ENCODE measurements at places on chromosomes 7 and 10.

DNA sequence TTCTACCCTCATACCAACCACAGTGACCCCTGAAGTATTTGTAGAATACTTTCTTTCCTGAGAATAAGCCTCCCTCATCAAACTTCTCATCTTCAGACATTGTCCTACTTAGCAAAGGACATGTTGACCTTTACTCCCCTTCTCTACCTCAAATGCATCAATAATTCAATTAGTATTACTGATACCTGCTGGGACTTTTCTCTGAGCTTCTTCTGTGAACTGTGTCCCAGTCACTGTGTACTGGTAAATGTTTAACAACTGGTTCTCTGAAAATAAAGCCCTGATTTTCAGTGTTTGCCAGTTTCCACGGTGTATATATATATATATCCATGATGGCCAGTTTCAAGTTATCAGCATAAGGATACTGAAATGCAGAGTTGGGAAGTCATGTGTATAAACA lies 12.2 kb downstream of the PANK1 start:
- no peak for DNase-seq

GRCh38 chr10:71829171-71829570 lies 21.9 kb downstream of the PSAP start:
- DNase-seq = no peak

- DNase-seq = no peak
Observed at GRCh38 chr7:115831371-115831770, 199.2 kb downstream of the TFEC start.

DNA sequence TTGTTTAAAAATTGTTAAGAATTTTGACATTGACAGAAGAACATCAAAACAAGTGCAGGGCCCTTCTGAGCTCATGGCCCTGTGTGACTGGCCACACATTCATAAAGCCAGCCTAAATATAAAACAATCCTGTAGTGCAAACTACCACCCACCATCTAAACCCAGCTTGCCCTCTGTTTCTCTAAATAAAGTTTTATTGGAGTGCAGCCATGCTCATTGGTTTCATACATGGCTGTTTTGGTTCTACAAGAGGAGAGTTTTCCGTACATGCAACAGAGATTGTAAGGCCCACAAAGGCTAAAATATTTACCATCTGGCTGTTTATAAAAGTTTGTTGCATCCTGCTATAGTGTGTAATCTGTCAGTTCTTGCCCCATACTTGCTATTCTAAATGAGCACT lies 54.6 kb upstream of the TRIM24 start:
- DNase-seq = no peak

DNA sequence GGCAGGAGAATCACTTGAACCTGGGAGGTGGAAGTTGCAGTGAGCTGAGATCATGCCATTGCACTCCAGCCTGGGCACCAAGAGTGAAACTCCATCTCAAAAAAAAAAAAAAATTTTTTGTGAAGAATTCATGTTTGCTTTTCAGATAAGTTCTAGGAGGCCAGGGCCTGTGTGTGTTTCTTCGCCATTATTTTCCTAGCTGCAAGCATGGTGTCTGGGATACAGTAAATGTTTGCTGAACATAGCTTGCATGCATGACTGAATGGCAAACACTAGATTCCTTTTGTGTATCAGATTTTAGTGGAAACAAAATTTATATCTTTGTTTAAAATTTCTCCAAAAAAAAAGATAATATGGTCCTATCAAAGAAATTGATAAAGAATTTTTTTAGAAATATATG lies 9.7 kb upstream of the MACC1 start:
- DNase-seq = no peak

DNA sequence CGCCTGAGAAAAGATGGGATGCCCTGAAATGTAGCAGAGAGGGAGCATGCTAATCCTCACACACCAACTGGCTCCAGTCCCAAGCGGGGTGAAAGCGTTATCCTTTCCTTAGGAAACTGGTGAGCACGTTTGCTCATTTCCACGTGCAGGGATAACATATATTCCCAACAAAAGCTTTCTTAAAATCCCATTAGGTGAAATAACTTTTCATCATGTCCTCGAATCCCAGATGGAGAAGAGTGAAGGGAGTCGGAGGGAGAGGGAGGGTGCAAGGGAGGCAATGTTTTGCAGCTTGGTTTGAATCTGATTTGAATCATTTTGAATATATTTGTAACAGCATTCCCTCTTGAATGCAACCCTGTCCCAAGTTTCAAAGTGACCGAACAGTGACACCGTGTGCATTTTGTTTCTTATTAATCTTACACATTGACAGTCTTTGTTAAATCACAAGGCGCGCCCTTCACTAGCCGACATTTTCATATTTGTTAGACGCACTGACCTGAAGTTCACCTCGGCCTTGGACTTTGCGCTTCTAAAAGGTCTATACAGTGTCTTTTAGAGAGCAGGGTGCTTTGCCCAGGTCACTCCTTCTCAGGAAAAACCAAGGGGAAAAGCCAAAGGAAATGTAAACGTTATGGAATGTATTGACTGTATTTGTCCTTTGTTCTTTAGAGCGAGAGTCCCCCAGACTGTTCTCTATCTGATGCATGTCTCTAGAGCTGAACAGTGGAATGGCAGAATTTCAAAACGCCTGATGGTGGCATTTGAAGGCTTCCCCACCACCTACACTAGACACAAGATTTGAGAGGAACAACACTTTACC lies 3.1 kb upstream of the HOXA4 start:
- DNase-seq = no peak

- DNase-seq = no peak
Observed at GRCh38 chr7:55438085-55438756, 73.1 kb downstream of the LANCL2 start.

DNA sequence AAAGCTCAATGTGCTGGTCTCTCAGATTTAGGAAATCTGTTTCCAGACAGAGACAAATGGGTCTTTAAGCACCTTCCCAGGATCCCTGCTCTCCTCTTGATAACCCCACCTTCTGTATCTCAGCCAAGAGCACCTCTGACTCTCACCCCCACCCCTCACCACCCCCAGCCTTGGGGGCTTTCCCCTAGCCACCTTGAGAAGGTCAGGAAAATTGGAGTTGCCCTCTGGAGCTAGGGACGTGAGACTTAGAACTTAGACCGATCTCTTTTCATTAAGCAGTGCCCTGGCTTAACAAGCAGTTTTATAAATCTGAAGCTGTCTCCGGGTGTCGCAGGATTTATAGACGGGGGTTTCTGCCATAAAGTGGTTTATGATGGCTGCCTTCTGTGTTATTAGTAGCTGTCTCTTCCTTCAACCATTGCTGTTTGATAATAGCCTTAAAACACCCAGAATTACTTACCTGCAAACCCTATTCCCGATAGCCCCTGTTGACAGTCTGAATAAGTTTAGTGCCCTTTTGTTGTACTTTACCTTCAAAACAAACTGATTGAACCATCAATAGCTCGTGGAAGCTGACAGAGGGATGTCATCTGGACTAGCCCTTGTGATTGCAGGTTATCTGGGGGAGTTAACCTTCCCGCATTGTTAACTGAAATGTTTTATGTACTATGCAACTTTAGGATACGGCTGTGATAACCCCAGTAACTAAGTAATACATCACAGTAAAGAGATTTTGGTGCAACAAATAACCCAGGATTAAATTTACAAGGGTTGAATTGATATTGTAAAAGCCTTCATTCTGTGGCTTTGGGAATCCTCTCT lies 621.5 kb downstream of the LRMDA start:
- no peak for DNase-seq

DNA sequence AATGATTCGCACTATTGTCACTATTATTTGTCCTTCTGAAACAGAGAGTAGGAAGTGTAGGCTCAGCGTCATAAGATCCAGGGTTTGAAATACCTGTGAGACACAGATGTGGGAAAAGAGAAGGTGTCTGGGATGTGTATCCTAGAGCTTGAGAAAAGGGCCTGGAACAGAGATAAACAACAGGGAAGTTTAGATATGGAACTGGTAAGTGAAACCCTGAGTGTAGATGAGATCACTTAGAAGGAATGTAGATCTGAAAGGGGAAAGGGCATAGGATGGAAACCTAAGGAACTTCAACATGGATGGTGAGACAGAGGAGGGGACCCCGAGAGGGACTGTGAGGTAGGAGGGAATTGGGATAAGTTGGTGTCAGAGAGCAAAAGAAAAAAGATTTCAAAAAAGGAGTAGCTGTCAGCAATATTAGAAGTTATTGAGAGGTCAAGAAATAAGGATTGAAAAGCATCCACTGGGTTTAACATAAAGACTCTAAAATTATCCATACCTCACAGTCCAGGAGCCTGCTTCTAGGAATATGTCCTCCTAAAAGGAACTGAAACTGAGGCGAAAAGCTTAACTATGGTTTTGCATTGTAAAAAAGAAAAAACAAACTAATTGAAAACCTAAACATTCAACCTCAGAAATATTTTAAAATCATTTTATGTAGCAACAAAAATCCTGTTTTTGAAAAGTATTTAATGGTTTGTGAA lies 119.2 kb upstream of the NPVF start:
- no peak for DNase-seq

GRCh38 chr10:4837551-4837950 lies 11.5 kb downstream of the AKR1E2 start:
- DNase-seq = no peak

- DNase-seq = no peak
Observed at GRCh38 chr7:157404845-157405481, 68.2 kb downstream of the DNAJB6 start.

GRCh38 chr10:43176271-43176670 lies 38.0 kb downstream of the CSGALNACT2 start:
- no peak for DNase-seq

- DNase-seq = peak; percentile 9
Observed at GRCh38 chr10:4514445-4515108, 311.4 kb upstream of the AKR1E2 start.

DNA sequence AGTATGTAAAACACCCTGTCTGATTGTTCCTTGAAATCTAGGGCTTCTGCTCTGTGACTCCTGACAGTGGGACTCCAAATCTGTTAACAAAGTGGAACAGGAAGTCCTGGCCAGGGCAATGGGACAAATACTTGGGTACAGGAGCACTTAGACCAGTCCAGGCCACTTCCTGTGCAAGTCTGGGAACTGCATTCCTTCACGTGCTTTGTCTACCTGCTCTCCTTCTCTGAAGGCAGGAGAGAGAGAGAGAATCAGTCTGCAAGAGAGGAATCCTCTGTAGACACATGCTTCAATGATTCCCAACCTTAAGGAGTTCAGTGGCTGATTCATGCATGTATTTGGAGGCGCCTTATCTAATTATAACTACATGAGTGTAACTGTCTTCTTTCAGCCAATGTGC lies 530.2 kb downstream of the GATA3 start:
- DNase-seq = no peak

GRCh38 chr10:104540181-104540580 lies 100.9 kb upstream of the SORCS3 start:
- DNase-seq = no peak

- no peak for DNase-seq
Observed at GRCh38 chr7:91519241-91520158, 255.3 kb downstream of the FZD1 start.

DNA sequence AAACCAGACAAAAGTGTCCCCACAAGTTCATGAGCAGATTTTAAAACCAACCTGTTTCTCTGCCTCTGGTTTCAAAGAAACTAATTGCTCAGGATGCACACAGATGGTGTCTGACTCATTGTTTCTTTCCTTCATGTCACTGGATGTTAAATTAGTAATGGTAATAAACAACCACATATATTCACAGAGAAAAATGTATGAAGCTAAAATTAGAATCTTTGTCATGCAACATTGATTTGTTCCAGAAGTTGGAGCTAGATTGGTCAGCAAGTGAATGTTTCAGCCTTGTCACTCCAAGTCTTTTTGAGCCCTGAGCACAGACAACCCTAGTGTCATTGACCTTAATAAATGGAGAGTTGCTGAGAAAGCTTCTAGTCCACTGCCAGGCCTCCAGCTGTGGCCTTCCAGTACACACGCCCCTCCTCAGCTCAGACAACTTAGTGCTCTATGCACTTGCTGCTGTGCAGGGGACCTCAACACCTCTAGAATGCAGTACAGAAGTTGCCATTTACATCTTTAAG lies 175.9 kb downstream of the CCDC71L start:
- DNase-seq = no peak

- DNase-seq = no peak
Observed at GRCh38 chr7:94666879-94667587, 11.1 kb upstream of the SGCE start.

DNA sequence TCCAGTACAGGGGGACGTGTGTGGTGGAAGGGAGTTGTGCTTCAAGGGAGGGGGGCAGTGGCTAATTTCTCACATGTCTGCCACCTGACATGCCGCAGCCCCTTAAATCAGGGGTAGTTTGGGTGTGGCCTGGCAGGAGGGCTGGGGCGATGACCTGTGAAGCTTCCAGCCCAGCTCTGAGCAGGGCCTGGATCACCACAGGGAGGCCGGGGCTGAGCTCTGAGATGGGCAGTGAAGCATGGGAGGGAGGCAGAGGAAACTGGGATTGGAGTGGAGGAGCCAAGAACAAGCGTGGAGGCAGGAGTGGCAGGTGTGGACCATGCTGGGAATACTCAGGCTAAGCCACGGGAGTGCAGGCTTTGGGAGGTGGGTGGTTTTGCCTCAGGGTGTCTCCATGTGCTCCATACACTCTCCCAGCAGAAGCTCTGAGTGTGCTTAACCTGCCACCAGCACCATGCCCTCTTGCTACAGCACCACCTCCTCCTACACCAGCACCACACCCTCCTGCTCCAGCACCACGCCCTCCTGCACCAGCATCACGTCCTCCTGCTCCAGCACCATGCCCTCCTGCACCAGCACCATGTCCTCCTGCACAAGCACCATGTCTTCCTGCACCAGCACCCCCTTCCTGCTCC lies 99.3 kb upstream of the SHH start:
- DNase-seq = no peak

DNA sequence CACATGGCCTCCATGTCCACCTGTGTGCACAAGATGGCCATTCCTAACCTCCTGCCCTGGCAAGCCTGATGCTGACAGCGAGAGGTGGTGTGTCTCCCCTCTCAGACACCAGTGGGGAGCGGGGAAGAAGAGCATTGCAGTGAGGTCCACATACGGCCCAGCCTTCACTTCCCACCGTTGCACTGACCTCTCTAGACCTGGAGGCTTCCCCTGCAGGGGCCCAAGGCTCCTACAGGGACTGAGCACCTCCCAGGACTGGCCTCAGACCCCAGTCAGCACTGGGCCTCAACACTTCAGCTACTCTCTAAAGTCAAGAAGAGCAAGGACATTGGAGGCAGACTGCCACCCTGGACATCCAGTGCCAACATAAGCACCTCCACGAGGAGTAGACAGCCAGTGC lies 15.9 kb downstream of the STK32C start:
- no peak for DNase-seq

- no peak for DNase-seq
Observed at GRCh38 chr10:98458809-98459784, 12.4 kb upstream of the HPS1 start.

- DNase-seq = no peak
Observed at GRCh38 chr7:17030559-17030958, 148.8 kb upstream of the AGR3 start.

Measured in OCI-LY7 (cell line).